Motor neuron (in vitro differentiated cells): ENCODE measurements at places on chromosomes 3 and 15.

GRCh38 chr15:52438047-52438446 is 90.6 kb downstream of the MYO5A start:
- no peak for ATAC-seq

DNA sequence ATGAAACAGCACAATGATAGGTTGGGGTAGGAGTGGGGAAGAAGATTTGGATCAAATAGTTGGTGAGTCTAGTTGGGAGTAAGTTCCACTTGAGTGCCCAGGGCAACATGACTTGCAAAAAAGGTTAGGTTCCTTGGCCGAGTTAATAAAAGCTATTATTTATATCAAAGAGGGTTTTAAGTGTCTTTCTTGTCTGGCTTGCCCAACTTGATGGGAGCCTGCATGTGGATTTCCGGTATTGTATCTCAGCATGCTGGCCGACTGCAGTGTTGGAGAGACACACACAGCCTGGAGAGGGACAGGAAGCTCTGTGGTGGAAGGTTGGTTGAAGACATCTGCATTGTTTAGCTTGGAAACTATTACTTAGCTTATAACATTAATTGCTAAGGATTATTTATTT is 449.5 kb upstream of the TBL1XR1 start:
- no peak for ATAC-seq

- no peak for ATAC-seq
Measured at GRCh38 chr3:155231792-155232191, 61.7 kb downstream of the STRIT1 start.

GRCh38 chr15:70160267-70160666 is 62.5 kb upstream of the TLE3 start:
- ATAC-seq = peak; percentile 34

- ATAC-seq = no peak
Measured at GRCh38 chr3:39285332-39285731, 5.5 kb upstream of the CX3CR1 start.

DNA sequence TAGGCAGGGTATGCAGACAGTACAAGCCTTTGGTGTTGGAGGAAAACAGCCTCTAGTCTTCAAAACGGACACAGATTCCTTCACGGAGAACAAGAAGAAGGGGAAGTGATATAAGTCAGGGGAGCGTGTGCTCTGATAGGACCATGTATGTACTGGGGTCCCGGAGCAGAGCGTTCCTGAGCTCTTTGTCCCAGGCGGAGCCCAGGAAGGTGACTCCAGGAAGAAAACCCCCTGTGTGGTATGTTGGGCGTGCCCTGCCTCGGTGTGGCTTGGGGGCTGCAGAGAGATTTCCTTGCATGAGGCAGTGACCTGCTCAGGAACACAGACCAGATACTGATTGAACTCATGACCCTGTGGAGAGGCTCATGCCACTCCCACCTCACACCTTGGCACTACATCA is 21.7 kb downstream of the MELTF start:
- ATAC-seq = no peak
